Heart right ventricle (tissue), 16 donors: ENCODE measurements at places on chromosomes 3 and 15. TPM values are rescaled to one million over a fixed set of nuclear protein-coding genes. Genes with fewer than 3 reads are reported as not detected.

Gene PP2D1
- total RNA-seq = not detected

Gene IMPG2
- 0.19 TPM for total RNA-seq

Gene PLS1
- 1.0 TPM for total RNA-seq

Gene TRIM59
- total RNA-seq = 0.21 TPM

Gene CHRNA7
- total RNA-seq = 1.7 TPM

Gene EHHADH
- total RNA-seq = 22.4 TPM

Gene RAD51
- total RNA-seq = 0.95 TPM

- DNase-seq = no peak
Observed at GRCh38 chr3:188309437-188310269, 155.7 kb downstream of the LPP start.

- DNase-seq = peak; percentile 63
Observed at GRCh38 chr15:98648654-98649471, 524 bp downstream of the IGF1R start.

- DNase-seq = no peak
Observed at GRCh38 chr3:183548262-183548769, 7.2 kb downstream of the KLHL6 start.

DNA sequence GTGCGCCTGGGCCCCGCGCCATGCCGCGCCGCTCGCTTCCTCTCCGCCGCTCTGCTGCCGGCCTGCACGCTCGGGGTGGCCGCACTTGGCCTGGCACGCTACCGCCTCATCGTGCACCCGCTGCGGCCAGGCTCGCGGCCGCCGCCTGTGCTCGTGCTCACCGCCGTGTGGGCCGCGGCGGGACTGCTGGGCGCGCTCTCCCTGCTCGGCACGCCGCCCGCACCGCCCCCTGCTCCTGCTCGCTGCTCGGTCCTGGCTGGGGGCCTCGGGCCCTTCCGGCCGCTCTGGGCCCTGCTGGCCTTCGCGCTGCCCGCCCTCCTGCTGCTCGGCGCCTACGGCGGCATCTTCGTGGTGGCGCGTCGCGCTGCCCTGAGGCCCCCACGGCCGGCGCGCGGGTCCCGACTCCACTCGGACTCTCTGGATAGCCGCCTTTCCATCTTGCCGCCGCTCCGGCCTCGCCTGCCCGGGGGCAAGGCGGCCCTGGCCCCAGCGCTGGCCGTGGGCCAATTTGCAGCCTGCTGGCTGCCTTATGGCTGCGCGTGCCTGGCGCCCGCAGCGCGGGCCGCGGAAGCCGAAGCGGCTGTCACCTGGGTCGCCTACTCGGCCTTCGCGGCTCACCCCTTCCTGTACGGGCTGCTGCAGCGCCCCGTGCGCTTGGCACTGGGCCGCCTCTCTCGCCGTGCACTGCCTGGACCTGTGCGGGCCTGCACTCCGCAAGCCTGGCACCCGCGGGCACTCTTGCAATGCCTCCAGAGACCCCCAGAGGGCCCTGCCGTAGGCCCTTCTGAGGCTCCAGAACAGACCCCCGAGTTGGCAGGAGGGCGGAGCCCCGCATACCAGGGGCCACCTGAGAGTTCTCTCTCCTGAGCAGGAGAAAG lies 951 bp downstream of the GPR62 start:
- DNase-seq = peak; percentile 50

DNA sequence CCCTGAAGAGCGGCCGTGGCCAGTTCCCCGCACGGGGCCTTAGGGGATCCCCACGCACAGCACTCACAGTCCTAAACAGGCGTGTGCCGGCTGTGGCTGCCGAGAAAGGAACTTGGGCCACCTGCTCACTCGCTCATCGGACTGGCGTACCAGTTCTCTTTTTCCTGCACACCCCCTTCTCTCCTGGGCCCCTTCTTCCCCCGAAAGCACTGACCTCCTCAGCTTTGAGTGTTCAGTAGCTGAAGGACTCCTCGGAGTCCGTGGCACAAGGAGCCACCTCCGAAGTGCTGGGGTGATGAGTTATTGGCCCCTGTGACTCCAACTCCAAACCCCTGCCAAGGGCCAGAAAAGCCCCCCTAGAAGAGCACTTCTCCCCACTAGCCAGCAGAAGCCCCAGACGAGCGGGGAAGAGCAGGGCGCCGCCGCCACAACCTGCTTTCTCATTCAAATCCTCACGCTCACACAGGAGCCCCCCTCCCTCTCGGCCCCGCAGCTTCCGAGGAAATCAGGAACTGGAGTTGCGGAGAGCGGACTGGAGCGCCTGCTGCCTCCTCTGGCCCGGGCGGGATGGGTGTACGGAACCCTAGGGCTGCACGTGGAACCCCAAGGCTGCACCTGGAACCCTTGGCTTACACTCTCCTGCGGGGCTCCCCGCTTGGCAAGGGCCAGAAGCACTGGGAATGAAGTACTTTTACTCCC lies at the start of gene PLCH1:
PLCH1 (minus strand) TSS at position 446 of the 699 bp plus-strand sequence. CDS start 40,847 bp downstream, outside the sequence.
- DNase-seq = peak; percentile 50

DNA sequence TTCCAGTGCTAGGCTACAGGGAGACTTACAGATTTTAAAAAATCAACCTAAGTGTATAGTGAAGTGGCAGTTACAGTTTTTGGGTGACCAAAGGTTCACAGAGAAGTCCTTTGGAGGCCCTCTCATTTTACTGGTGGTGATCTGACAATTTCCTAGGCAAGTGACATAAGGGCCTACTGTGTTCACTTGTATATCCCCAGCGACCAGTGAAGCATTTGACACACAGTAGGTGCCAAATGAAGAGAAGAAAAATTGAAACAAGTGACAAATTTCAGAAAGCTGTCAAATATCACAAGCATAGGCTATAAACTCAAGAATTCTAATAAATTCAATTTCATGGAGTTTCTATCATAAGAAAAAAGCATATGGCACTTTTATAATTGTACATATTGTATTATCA lies 89.5 kb downstream of the RPL22L1 start:
- DNase-seq = no peak

- DNase-seq = no peak
Observed at GRCh38 chr3:117681619-117682018, 972.0 kb downstream of the TUSC7 start.

DNA sequence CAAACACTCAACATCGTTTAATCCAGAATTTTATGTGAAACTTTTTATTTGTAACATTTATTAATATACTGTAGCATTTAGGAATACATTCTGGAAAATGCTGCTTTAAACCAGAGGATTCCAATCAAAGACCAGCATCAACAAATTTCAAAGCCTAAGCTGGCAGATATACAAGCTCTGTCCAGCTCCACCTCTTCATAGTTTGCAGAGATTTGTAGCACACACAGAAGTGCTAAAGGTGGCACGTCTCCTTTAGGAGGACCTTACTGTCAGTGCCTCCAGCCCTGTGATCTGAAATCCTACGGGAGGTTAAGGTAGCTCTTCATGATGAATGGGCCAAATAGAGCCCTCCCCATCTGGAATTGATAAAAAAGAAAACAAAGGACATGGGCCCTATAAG lies 329.7 kb upstream of the NECTIN3 start:
- DNase-seq = no peak

DNA sequence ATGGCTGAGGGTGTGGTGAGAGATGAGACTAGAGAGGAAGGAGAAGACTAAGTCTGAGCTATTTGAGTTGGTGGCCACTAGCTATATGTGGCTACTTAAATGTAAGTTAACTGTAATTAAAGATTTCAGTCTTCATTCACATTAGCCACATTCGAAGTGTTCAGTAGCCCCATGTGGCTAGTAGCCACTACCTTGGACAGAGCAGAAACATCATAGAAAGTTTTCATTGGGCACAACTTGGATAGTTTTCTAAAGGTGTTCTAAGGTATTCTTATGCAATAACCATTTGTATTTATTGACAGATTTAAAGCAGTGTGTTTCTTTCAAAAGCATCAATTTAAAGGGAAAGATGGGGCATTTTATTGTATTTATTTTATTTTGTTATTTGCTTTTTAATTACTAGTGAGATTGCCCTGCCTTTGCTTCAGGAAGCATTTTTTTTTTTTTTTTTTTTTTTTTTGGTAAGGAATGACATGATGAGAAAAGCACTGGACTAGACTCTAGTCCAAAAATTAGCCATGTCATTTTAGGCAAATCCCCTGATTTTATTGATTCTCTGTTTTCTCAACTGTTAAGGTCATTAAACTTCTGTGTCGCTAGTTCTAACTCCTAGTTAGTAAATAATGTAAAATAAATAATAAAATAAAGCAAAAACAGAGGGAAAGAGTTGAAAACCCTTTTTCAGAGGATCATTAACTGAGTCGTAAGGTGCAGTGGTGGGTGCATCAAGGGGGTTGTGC lies 153.0 kb upstream of the ROBO2 start:
- DNase-seq = no peak

DNA sequence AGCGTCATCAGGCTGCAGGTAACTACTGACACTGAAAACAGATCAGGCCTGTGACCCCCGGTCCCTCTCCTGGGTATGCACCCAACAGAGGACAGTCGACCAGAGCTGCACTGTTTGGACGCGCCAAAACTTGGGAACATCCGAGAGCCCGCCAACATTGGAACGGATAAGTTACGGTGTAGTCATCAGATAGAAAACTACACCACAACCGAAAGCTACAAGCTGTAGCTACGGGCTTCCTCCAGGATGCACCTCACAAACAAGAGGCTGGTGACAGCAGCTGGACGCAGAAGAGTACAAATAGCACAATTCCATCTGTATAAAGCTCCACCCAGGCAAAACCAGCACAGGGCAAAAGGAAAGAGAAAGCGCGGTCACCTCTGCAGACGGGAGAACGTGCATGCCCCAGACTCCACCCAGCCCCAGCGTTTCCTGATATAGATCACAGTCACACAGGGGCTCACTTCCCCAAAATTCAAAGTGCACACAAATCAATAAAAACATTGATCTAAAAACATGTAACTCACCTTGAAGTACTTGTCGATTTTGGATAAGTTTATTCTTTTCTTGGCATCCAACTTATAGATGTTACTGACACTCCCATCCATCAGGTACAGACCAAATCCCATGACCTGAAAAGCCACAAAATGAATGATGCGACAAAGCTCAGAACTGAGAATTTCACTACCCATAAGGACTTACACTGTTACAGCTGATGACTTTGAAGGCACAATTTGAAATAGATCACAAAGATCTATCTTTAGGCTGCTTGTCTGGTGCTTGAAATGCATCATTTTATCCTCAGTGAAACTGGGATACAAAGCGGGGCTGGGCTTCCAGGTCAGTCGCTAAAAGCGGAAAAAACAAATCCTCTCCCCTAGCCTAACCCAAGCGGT lies 43.3 kb downstream of the CYFIP1 start:
- no peak for DNase-seq

- no peak for DNase-seq
Observed at GRCh38 chr15:38651328-38652038, 86.9 kb upstream of the RASGRP1 start.

GRCh38 chr3:96354742-96355141 lies 459.7 kb upstream of the EPHA6 start:
- DNase-seq = no peak

- no peak for DNase-seq
Observed at GRCh38 chr3:32508711-32509110, 6.1 kb upstream of the CMTM6 start.

GRCh38 chr3:78049521-78049920 lies 1009.6 kb downstream of the ROBO2 start:
- no peak for DNase-seq

- DNase-seq = peak; percentile 70
Observed at GRCh38 chr15:34721802-34722438, 32.9 kb downstream of the GJD2 start.

DNA sequence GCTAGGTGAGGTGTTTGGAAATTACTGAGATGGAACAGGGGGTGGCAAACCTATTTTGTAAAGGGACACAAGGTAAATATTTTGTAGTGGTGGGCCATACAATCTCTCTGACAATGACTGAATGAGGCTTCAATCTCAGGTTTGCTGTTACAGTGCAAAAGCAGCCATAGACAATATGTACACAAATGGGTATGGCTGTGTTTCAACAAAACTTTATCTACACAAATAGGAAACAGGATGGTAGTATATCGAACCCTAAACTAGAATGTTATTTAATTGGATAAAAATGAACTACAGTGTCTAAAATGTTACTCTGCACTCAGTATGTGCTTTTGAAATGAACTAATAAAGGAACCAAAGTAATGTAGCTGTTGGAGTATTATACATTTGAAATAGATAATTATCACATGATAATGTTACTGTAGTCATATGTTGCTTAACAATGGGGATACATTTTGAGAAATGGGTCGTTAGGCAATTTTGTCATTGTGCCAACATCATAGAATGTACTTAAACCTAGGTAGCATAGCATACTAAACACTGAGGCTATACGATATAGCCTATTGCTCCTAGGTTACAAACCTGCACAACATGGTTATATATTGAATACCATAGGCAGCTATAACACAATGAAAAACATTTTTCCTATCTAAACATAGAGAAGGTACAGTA lies 495.2 kb upstream of the TBL1XR1 start:
- DNase-seq = no peak
